ENCODE measurements at places on chromosomes 5 and 9.
A peak's percentile ranks its signal among the peaks of the same experiment; 100 is the strongest.

- DNase-seq = peak; percentile 51
These were observed 44.0 kb upstream of the NCS1 start for GRCh38 chr9:130128251-130128650.

GRCh38 chr9:77276799-77277198 lies 99.5 kb downstream of the VPS13A start:
- no peak for DNase-seq

DNA sequence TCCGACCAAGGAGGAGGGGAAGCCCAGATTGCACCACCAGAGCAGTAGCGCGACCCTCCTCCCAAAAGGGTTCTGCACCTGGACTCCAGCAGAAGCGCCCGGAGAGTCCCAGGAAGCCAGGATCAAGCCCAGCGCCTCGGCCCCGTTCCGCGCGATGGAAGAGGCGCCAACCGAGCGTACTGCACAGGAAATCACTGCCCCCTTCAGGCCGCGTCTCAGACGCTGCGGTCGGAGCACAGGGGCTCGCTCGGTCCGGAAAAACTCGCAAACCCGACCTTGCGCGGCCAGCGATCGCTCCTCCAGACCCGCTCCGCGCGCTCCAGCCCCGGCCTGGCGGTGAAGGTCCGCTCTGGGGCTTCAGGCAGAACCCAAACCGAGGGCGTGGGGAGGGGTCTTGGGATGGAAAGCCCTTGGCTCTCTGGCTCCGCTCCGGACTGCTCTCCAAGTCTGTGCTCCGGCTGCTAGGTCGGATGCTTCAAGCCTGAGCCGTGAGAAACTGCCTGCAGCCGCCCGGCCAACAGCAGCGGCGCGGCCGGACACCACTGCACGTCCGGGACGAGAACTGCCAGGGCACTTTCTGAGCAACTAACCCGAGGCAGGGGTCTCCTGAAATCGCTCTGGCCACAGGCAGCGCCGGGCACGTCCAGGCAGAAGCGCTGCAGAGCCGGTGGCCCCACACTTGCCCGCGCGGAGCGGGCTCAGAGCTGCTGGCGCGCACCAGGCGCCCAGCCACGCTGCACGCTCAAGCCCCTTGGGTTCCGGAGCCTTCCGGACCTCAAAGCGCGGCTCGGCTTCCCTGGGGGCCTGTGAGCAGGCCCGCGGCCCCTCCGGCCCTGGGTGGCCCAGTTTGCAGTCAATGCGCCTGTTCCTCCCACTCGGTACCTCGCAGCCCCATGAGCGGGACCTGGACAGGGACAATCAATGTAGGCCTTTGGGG lies 1.3 kb downstream of the GABBR2 start:
- DNase-seq = no peak

GRCh38 chr5:132230871-132231270 lies 3.2 kb upstream of the P4HA2 start:
- DNase-seq = no peak

DNA sequence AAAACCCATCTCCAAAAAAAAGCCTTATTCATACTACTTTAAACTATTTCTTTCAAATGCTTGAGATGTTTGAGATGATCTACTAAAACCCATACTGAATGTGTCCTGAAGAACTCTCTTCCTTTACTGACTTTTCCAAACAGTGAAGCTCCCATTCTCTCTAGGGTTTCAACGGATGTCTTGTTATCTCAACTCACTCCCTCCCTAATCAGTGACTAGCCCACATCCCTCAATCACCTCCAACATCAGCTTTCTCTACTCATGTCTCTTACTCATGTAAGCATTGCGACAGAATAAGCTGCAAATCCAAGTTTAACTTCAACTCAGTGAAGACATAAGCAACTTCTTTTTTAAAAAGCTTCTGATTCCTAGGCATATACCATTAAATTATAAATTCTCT lies 42.1 kb downstream of the WDR41 start:
- no peak for DNase-seq

- no peak for DNase-seq
These were observed 780 bp downstream of the CDC37L1 start for GRCh38 chr9:4680173-4680525.

- DNase-seq = no peak
These were observed 41.0 kb upstream of the SEMA4D start for GRCh38 chr9:89538871-89539270.

- no peak for DNase-seq
These were observed 31.6 kb upstream of the ADCY2 start for GRCh38 chr5:7364226-7364875.

DNA sequence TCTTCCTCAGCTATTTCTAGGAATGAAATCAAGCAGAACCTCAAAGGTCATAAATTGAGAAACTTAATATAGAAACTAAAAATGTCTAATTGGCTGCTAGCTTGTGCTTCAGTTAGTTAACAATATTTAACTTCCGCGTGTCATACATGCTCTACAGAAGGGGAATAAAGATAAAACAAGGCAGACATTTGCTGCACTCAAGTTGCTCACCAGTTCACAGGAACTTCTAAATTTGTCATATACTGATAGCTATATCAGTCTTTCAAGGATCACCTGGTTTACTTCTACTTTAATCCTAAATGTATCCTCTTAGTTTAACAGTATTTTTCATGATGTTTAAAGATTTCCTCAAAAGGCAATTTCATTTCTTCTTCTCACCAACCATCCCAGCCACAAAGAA lies 8.4 kb downstream of the CCNH start:
- DNase-seq = no peak

DNA sequence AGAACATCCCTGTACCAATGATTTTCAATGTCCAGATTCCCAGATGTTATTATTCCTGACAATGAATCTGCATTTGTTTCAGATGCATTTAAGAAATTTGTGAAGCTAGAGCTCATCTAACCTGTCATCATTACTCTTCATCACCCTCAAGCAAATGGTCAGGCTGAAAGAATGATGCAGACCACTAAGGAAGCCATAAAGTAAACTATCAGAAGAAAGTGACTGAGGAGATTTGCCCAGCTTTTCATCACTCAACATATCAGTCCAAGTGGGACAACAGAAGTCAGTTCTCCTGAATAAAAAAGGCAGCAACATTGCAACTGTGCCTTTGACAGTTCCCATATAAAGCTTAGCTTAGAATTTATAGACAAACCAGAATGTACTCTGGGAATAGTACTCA lies 419.9 kb downstream of the PDE4D start:
- DNase-seq = no peak

DNA sequence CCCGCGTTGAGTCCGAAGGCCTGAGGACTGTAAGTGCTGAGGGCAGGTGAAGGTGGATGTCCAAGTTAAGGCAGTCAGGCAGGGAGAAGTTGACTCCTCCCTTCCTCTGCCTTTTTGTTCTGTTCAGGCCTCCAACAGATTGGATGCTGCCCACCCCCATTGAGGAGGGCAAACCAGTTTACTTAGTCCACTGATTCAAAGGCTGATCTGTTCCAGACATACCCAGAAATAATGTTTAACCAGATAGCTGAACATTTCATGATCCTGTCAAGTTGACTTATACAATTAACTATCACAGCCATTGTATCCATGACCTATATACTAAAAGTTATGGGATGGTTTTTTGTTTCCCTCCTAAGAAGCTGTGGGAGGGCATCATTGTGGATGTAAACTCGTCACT lies 8.3 kb upstream of the TEX48 start:
- DNase-seq = no peak

DNA sequence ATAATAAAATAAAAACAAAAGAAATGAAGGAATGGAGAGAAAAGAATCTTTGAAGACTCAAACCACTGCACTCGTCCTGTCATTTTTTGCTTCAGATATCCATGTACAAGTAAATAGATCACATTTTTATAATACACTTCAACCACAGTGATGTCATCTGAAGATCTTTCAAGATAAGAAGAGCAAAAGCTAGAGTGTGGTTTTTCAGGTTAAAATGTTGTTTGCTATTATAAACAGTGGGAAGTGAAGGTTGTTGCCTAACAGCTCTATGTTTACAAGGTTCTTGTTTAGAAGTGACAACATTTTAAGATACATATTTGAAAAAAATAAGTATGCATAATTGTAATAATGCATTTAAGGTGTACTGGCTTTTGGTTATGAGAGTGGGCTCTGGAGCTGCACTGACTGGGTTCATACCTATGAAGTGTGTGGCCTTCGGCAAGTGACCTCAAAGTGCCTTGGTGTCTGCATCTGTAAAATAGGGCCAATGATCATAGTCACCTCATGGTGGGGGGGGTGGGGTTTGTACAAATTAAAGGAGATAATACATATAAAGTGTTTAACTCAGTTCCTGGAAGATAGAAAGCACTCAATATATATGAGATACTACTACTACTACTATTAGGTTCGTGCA lies 45.5 kb upstream of the IL7R start:
- DNase-seq = no peak

- DNase-seq = no peak
These were observed 19.6 kb downstream of the ITGA2 start for GRCh38 chr5:53008751-53009150.

DNA sequence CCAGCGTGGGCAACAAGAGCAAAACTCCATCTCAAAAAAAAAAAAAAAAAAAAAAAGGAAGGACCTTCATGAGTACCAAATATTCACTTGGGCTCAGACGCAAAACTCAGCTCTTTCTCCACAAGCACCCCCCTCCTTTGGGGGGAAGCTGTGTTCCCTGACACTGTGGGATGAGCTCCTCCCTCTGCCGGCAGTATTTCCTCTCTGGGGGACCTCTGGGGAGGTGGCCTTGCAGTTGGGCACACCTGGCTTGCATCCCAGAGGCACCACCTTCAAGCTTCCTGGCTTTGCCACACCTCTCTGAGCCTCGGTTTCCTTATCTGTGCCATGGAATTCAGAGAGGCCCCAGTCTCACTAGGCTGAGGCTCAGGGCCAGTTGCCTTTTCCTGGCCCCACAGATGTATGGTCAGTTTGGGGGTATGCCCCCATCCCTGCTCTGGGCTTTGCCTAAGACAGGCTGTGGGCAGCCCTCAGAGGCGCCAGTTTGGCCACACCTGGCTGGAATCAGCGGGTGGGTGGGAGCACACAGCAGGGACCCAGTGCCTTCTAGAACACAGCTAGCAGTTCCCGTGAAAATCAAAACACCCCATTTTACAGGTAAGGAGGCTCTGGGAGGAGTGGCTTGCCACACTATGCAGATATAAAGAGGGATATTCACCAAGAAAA lies 157.5 kb upstream of the IER5L start:
- no peak for DNase-seq

GRCh38 chr9:123654218-123654993 lies 275.5 kb downstream of the DENND1A start:
- no peak for DNase-seq

DNA sequence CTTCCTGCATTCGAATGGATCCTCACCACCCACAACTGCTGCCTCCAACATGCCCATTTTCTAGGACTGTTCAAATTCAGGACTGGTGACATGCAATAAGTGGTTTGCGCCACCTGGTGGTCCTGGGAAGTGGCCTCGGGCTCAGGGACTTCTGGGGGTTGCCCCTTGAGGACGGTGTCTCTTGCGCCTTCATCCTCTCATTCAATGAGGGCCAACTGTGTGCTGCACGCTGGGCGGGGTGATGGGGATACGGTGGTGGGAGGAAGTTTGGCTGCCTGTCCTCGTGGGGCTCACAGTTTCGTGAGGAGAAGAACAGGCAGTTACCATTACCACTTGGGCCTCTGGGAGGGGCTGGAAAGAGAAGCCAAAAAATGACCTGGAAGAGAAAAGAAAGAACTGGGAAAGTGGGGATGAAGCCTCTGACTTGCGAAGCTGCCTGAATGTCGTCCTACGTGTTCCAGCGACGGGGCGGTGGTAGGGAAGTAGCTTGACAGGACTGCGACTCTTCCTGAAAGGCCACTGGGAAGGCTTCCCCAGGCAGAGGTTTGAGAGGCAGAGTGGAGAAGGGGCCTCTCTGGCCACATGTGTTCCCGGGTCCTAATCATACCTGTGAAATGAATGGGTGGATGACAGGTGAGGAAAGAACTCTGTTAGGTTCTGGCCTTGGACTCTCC lies 49.0 kb downstream of the PSD2 start:
- DNase-seq = peak; percentile 64

GRCh38 chr5:34485768-34486030 lies 170.4 kb upstream of the RAI14 start:
- DNase-seq = no peak

DNA sequence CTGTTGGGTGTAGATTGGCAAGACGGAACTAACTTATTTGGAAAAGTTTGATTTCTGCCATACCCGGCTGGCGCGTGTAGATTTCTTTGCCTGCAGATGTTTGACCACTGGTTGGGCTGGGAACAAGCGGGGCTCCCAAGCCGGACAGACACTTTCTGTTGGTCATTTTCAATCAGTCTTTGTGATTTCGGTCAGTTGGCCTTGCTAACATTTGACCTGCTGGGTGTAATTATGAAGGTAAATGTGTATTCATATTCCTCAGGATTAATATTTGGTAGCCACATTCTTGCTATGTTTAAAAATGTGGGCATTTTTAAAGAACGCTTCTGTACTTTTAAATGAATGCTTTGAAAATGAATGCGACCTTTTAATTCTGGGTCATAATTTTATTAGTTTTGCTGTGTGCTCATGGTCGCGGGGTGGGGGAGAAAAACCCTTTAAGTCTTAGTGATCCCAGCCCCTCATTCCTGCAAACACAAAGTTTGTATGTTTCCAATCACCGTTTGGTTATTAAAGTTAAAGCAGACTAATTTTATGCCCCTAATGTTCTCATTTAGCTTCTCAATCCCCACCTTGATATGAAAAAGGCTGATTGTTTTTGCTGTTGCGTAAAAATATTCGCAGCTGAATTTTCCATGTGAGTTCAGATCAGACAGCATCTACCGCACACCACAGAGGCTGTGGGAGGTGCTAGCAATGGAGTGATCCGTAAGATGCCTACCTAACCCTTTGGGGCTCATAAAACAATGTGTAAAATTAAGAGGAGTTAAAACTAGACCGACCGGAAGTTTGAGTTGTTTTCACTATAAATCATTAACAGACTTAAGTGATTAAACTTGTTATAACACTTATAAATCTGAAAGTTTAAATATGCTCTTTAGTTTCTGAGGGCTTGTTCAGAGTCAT lies 1.5 kb downstream of the RASGRF2 start:
- DNase-seq = no peak

DNA sequence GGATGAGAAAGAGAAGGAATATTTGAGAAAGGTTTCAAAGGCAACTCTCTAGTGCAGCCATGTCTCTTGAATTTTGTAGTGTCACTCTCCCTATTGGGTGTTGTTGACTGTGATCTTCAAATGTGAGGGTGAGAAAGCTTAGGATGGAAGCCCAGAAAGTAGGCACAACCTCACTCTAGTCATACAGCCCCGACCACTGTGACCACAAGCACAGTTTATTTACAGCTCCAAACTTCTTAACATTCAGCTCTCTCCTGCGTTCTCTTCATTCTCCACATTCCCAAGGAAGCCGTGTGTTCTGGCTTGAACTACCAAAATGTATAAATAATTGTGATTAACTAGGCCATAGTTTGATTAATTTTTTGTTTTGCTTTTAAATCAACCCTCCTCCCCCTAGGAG lies 542.9 kb downstream of the LRRC70 start:
- no peak for DNase-seq

GRCh38 chr5:172658961-172659501 lies 18.0 kb downstream of the NEURL1B start:
- DNase-seq = no peak

DNA sequence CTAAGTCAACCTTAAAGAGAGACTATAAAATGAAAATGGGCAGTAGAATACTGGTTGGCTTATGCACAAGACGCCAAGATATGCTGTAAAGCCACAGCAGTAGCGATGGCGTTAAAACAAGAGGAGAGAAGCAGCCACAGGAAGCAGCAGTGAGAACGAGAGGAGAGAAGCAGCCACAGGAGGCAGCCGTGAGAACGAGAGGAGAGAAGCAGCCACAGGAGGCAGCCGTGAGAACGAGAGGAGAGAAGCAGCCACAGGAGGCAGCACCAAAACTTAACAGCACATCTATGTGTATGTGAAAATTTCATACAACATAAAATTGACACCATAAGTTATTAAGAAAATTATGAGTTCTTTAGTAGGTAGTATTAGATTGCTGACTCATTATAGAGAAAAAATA lies 2318.6 kb upstream of the ACO1 start:
- no peak for DNase-seq
